NCI-H82 (cell line): ENCODE measurements at places on chromosomes 7 and 10.
A peak's percentile ranks its signal among the peaks of the same experiment; 100 is the strongest.

- DNase-seq, result peak; percentile 49
Observed at GRCh38 chr10:3395458-3395861, 222.9 kb upstream of the PITRM1 start.

DNA sequence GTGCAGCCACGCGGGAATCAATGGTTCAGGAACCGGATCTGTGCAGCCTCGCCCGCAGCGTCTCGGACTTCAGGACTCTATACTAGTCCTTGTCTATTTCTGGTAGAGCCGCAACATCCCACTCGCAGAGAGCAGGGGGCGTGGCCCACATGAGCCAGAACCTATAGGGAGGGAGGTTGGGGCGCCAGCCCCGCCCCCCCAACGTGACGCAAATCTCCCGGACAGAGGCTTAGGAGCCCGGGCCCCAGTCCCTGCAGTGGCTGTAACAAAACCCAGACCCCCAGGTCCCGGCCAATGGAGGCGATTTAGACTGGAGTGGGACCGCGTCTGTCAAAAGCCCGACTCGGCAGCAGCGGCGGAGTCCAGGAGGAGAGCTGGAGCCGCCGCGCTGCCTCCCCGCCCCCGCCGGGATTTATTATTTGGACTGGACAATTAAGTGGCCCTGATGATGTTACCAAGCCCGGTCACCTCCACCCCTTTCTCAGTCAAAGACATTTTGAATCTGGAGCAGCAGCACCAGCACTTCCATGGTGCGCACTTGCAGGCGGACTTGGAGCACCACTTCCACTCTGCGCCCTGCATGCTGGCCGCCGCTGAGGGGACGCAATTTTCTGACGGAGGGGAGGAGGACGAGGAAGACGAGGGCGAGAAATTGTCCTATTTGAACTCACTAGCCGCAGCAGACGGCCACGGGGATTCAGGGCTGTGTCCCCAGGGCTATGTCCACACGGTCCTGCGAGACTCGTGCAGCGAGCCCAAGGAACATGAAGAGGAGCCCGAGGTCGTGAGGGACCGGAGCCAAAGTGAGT lies at the start of gene NKX2-3:
Gene NKX2-3, plus strand, starts transcription at position 256 of the 809 bp plus-strand sequence. Its CDS starts 190 bp downstream, at position 446.
- DNase-seq, result peak; percentile 91

DNA sequence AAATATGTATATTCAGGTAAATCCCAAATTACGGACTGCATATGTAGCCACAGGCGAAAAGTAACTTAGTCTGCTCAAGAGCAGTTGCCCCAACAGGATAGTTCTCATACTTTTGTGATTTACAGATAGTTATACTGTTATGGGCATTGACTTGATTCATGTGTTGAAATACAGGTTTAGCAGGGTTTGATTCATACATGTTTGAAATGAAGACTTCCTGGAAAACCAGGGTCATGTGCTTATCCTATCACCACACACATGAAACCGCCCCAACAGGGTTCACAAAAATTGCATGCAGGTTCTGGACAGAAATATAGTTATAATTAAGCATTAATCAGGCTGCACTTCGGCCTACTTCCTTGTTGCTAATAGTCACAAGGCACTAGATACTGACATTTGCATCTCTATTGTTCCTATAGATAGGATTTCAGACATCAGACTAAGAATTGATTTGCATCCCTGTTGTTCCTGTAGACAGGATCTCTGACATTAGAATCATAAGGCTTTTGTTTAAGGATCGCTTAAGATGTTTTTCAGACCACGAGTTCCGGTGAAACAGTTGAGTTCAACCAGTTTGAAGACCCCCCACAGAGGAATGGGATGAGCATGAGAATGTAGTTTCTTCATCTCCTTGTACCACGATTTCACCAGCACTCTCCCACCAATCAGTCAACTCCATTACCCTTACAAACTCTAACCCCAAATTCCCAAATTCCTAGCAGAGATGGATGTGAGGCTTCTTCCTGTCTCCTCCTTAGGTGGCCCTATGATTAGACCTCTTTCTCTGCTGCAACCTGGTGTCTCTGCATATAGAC lies 2.0 kb upstream of the ZNF398 start:
- no peak for DNase-seq

GRCh38 chr10:89342206-89342958 lies 14.6 kb downstream of the IFIT3 start:
- no peak for DNase-seq

GRCh38 chr10:23448802-23449570 lies 10.1 kb downstream of the OTUD1 start:
- DNase-seq, result no peak

DNA sequence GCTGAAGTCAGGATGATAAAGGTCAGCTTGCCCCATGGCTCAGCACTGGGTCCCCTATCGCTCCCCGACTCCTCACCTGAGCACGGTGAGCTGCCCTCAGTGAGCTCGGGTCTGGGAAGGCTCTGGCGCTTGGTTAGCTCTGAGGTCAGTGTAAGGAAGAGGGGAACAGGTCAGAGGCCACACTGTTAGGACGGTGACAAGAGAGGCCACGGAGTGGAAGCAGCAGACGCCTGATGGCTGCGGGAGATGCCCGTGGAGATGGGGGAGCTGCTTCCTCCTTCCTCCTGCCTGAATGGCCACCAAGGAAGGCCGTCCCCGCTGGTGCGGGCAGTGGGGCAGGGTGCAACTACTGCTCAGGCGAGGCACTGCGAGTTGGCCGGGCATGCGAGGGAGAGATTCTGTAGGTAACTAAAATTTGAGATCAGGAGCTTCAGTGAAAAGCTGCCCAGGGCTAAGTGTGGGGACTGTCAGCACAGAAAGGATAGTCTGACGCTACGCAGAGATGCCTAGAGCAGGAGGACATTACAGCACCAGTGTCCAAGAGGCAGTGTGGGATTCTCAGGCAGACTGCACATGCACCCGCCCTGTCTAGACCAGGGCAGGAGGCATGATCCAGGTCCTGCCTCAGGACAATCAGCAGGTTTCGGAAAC lies 231.3 kb upstream of the GRB10 start:
- no peak for DNase-seq

DNA sequence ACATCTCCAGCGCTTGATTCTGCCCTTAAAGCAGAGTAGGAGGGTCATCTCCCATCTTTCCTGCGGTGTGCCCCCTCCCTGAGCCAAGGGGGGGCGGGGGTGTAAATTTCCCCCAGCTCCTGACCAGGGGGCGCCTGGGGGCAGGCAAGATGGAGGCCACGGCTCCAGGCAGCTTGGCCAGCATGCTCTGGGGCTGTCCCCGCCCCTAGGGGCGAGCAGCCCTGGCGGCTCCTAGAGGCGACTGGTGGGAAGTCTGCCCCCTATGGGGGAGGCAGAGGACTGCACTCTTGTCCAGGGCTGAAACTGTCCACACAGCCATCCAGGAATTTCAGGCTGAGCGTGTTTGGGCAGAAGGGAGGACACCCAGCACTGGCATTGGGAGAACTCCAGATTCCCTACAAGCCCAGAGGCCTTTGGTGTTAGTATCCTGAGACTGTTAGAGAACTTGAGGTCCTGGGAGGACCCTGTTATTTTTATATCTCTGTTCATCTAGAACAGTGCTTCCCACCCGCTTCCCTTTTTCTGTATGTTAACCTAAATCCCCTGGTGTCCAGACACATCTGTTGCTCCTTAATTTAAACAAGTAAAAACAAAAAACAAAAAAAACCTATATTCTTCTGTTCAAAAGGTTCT lies 4.6 kb downstream of the STRA8 start:
- peak; percentile 37 for DNase-seq

DNA sequence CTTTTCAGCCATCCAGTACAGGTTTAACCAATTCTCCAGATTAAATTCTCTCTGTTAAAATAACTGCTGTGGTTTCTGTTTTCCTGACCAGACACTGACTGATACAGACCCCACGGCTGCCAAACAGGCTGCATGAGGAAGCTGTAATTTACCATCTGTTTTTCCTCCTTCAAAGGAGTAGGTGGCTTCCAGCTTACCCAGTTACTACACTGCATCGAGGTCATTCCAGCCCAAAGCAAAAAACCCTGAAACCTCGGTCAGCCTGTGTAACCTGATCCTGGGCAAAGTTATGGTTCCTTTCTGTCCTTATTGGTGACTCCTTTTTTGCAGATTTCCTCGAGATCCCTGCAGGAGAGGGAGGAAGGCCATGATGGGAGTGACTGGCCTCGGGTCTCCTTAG lies 27.9 kb upstream of the LOXL4 start:
- DNase-seq, result peak; percentile 54

- DNase-seq, result peak; percentile 76
Observed at GRCh38 chr10:24128066-24128730, 80.7 kb upstream of the KIAA1217 start.

GRCh38 chr10:112202561-112203241 lies 19.1 kb upstream of the GPAM start:
- no peak for DNase-seq

- no peak for DNase-seq
Observed at GRCh38 chr10:126803394-126803793, 101.8 kb upstream of the DOCK1 start.

- no peak for DNase-seq
Observed at GRCh38 chr7:107029061-107029763, 15.3 kb upstream of the PRKAR2B start.

GRCh38 chr10:70559861-70560260 lies 42.7 kb downstream of the PRF1 start:
- DNase-seq, result no peak

DNA sequence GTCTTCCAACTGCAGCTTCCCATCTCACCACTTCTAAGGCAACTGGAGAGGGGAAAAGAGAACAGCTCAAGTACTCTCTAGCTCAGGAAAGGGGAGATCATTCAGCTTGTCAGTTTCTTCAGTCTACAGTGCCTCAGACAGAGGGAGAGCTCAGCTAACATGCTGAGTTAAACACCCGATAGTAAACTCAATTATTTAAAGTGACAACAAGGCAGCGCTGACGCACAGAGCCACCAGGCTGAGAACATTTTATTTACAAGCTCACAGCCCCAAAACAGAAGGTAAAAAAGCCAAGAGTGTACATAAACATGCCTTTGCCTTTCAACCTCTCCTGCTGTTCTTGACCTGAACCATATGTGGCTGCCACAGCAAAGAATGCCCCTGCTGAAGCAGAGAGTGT lies 10.1 kb upstream of the CUZD1 start:
- DNase-seq, result no peak

DNA sequence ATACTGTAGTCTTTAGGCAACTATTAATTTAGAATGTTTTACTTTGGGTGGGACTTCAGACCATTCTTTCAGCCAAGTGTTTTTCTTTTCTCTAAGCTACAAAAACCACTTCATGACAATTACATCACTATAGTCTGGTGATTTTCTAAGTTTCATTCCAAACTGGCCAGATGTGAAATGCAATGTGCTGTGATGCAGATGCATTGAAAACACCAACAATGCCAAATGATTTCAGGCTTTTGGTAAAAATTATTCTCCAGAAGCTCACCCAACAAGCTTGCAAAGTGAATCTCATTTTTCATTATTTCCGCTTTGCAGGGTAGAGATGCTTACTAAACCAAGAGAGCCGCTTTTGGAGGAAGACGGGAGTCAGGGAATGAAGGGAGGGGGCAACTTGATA lies 118.4 kb upstream of the ANK3 start:
- DNase-seq, result no peak

DNA sequence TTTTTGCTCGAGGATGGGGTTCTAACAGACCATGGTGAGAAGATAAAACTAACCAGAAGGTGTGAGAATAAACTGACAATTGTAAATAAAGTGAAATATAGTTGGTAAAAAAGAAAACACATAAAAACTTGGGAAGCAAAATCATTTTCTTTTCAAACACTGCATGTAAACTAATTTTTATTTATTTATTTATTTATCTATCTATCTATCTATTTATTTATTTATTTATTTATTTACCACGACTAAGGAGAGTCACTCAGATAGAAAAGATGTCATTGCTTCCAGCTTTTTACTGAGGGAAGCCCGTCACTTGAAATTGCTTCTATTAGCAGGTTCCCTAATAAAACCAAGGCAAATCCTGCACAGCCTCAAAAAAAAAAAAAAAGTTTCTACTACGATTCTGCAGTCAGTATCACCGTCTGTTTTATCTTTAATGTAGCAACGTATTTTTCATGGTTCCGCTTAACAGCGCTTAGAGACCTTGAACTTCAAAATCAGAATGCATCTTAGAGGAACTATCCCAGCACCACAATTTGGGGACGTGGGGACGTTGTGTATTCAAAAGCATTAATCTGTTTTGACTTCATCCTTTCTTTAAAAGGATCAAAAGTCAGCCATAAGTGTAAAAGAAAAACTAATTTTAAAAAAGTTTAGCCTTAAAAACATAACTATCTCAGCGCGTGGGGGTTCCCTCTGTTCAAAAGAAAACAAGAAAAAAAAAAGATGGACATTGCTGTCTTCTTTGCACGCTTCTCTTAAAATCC lies 33.3 kb upstream of the EBLN1 start:
- DNase-seq, result no peak

- no peak for DNase-seq
Observed at GRCh38 chr10:88150339-88150738, 286.9 kb downstream of the PTEN start.

GRCh38 chr7:128745706-128746105 lies 6.5 kb downstream of the CALU start:
- no peak for DNase-seq

GRCh38 chr7:44293561-44294324 lies 31.7 kb downstream of the CAMK2B start:
- DNase-seq, result peak; percentile 70

GRCh38 chr10:133191651-133192050 lies 31.6 kb downstream of the KNDC1 start:
- no peak for DNase-seq

DNA sequence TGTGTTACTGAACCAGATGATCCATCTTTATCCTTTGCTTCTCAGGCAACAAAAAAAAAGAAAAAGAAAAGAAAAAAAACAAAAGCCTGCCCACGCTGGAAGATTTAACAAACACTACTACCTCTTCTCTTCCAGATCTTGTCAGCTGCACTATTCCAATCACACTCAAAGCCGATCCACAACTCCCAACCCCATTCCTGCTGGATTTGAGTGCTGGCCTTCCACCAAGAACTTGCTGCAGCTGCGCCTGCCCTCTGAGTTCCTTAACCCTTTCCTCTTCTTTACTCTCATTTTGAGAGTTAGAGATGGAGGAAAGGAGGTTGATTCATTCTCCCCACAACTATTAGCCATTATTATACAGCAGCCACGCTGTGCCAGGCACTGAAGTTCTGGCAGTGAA lies 16.0 kb upstream of the ITGA8 start:
- no peak for DNase-seq

- no peak for DNase-seq
Observed at GRCh38 chr7:66211429-66211828, 6.3 kb downstream of the TPST1 start.

DNA sequence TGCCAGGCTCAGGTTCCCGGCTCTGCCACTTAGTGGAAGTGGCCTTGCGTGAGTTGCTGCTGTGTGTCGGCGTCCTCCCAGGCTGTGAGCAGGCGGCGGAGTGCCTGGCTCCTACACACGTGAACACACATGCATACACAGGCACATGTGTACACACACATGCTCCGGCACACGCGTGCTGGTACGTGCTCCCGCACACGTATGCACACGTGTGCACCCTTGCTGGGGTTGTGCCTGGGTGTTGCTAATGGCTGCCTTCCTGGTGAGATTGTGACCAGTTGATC lies 107.6 kb downstream of the INPP5A start:
- DNase-seq, result no peak

GRCh38 chr10:10846504-10846900 lies 171.2 kb upstream of the CELF2 start:
- DNase-seq, result no peak
